ENCODE measurements at places on chromosomes 1 and 21.

DNA sequence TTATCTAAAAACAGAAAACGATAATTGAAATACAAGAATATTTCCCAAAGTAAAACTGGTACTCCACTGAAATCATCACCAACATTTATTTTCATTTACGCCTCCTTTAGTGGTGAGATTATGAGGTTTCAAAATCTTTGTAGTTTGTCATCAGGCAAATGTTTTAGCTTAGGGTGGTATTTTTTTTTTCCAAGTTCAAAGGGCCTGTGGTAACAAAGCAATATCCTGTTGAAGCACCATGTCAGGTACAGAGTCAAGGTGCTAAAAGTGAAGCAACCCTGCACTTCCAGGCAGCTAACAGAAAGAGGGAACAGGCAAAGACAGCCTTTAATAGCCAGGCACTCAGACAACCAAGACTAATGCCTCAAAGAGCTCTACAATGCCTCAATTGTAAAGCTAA is 89.2 kb downstream of the JAK1 start:
- peaks cover 65% of the 10 kb centered on the region for H3K4me1 ChIP-seq
- no peaks in the 10 kb centered on the region for H3K27me3 ChIP-seq
- H3K36me3 ChIP-seq: peaks cover 56% of the 10 kb centered on the region
- peak; percentile 46 for DNase-seq

GRCh38 chr1:94009304-94009703 is 100.1 kb upstream of the GCLM start:
- H3K27me3 ChIP-seq: peaks cover 26% of the 10 kb centered on the region
- no peaks in the 10 kb centered on the region for H3K4me1 ChIP-seq
- no peaks in the 10 kb centered on the region for H3K36me3 ChIP-seq
- DNase-seq: no peak

DNA sequence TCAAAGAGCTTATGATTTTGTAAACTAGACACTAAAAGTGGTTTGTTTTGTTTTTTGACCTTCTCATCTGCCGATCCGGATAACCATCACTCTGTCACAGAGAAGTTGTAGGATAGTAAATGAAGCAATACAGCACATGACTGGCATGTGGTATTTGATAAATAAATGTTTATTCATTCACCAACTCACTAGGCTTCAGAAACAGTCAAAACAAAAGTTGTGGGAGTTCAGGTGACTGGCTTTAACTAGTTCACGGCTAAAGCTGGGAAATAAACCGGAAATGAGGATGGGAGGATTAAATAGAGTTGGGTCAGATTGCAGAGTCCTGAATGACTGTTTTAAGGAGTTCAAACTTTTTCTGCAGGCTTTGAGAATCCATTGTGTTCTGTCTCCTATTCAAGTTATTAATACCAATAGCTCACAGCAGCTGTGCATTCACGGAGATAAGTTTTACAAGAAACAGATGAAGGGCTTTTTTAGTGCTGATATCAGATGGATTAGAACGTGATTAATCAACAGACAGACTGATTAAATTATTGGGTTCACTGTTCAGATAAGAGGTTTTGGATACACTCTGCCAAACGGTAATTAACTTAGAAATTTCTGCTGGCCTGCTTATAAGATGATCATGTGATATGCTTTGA is 463.3 kb downstream of the DPYD start:
- peaks cover 2% of the 10 kb centered on the region for H3K36me3 ChIP-seq
- no peaks in the 10 kb centered on the region for H3K27me3 ChIP-seq
- no peak for DNase-seq

DNA sequence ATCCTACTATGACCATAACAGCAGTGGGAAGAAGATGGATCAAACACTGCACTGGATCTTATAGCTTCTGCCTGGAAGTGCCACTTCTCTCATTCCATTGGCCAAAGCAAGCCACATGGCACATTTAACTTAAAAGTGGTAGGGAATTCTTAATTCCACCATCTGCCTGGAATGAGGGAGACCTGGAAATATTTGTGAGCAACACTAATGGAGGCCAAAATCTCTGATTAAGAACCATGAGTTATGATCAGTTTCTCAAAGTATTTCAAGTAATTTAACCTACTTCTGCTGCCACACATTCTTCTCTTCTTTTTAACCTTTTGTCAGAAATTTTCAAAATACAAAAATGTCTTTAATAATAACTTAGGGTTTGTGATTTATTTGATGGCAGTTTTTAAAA is 154.0 kb upstream of the C1orf87 start:
- no peak overlapping the region for H3K27ac ChIP-seq
- H3K36me3 ChIP-seq: no peaks in the 10 kb centered on the region
- H3K4me1 ChIP-seq: no peaks in the 10 kb centered on the region
- H3K4me3 ChIP-seq: no peak overlapping the region

- peaks cover 17% of the 10 kb centered on the region for H3K36me3 ChIP-seq
- H3K27ac ChIP-seq: no peak overlapping the region
- H3K4me1 ChIP-seq: peaks cover 28% of the 10 kb centered on the region
- H3K4me3 ChIP-seq: peak overlapping the region; percentile 92
- peaks cover 46% of the 10 kb centered on the region for H3K27me3 ChIP-seq
Observed at GRCh38 chr1:156703741-156704140, 1.6 kb downstream of the CRABP2 start.

GRCh38 chr21:46081022-46081861 is 16.7 kb upstream of the COL6A2 start:
- H3K27ac ChIP-seq: no peak overlapping the region
- no peaks in the 10 kb centered on the region for H3K27me3 ChIP-seq
- DNase-seq: no peak
- H3K4me1 ChIP-seq: no peaks in the 10 kb centered on the region

- no peaks in the 10 kb centered on the region for H3K4me1 ChIP-seq
- H3K27me3 ChIP-seq: no peaks in the 10 kb centered on the region
- DNase-seq: no peak
- H3K4me3 ChIP-seq: no peak overlapping the region
- no peak overlapping the region for H3K27ac ChIP-seq
Observed at GRCh38 chr1:81617308-81617967, 183.3 kb upstream of the ADGRL2 start.

GRCh38 chr1:215744419-215744818 is 177.3 kb downstream of the KCTD3 start:
- H3K4me1 ChIP-seq: no peaks in the 10 kb centered on the region
- H3K27me3 ChIP-seq: no peaks in the 10 kb centered on the region
- DNase-seq: no peak
- H3K27ac ChIP-seq: no peak overlapping the region
- H3K36me3 ChIP-seq: no peaks in the 10 kb centered on the region

- no peaks in the 10 kb centered on the region for H3K4me1 ChIP-seq
- no peaks in the 10 kb centered on the region for H3K27me3 ChIP-seq
- H3K27ac ChIP-seq: no peak overlapping the region
- H3K36me3 ChIP-seq: no peaks in the 10 kb centered on the region
- no peak for DNase-seq
- no peak overlapping the region for H3K4me3 ChIP-seq
Observed at GRCh38 chr21:27515676-27516075, 548.8 kb upstream of the ADAMTS5 start.

DNA sequence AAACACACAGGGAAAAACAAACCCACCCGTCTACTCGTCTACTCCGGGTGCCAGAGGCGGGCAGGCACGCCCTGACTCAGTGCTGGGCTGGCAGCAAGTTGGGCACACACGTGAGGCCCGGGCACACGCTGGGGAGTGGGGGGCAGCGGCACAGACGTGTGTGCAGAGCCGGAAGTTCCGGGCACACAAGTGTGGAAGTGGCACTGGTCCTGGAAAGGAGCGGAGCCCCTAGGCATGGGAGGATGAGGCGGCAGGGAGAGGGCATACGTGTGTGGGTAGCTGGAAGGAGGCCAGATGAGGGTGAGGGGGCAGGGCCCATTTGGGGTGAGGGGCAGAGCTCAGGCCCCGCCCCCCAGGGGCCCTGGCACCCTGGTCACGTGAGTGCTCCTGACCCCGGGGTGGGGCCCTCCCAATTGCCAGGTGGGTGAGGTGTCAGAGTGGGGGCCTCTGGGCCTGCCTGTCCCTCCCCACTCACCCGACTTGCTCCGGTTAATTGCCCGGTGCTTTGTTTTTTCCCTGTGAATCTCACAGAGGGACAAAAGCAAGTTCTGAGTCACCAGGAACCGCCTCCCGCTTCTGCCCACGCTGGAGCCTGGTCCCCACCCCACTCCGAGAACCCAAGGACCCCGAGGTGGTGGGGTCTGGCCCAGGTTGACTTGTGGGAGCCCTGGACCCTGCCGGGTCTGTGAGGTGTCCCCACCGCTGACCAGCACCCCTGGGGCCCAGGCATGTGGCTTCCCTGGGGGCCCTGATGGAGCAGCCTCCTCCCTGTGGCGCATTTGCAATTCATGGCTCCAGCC is 104.8 kb upstream of the CASZ1 start:
- DNase-seq: no peak
- no peak overlapping the region for H3K27ac ChIP-seq
- H3K36me3 ChIP-seq: peaks cover 2% of the 10 kb centered on the region
- H3K4me1 ChIP-seq: peaks cover 14% of the 10 kb centered on the region
- H3K4me3 ChIP-seq: no peak overlapping the region

DNA sequence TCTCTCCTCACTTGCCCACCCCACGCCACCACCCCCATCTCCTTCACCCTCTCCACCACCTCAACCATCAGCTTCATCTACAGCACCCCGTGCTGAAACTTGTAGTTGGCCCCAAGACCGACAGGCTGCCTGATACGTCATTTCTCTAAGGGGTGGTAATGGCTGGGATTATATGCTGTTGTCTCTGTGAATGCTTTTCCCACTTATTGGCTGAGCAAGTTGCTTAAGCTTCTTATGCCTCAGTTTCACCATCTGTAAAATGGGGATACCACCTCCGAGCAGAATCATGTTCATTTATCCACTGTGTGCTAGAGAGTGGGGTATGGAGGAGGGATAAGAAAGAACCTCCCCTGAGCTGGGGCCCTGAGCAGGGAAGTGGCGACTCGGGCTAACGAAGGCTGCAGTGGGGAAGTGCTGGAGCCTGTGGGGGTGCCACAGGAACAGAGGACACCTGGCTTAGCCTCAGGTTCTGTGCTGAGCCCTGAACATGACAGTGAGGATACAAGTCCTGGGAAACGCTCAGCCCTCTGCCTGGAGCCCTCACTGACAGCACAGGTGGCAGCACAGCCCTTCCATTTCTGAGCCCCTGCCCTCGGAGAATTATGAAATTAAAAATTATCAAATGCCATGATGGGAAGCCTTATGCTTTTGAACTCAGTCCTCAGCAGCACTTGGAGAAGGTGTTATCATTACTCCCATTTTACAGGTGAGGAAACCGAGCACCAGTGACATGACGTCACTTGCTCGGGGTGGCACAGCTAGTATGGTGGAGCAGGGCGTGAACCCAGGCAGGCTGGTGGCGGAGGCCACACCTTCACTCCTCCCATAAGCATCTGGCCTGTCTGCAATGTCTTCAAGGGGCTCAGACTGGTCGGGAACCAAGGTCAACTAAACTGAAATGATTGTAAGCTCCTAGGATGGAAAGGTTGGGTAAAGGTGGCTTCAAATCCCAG is 2.8 kb downstream of the MATN1 start:
- H3K27ac ChIP-seq: no peak overlapping the region
- no peak for DNase-seq
- no peaks in the 10 kb centered on the region for H3K27me3 ChIP-seq
- peaks cover 23% of the 10 kb centered on the region for H3K4me1 ChIP-seq
- H3K36me3 ChIP-seq: peaks cover 18% of the 10 kb centered on the region

- DNase-seq: no peak
- H3K27ac ChIP-seq: peak overlapping the region; percentile 64
- H3K27me3 ChIP-seq: no peaks in the 10 kb centered on the region
- H3K4me1 ChIP-seq: peaks cover 85% of the 10 kb centered on the region
- no peak overlapping the region for H3K4me3 ChIP-seq
- peaks cover 28% of the 10 kb centered on the region for H3K36me3 ChIP-seq
Observed at GRCh38 chr1:19445417-19446342, 39.7 kb downstream of the CAPZB start.

DNA sequence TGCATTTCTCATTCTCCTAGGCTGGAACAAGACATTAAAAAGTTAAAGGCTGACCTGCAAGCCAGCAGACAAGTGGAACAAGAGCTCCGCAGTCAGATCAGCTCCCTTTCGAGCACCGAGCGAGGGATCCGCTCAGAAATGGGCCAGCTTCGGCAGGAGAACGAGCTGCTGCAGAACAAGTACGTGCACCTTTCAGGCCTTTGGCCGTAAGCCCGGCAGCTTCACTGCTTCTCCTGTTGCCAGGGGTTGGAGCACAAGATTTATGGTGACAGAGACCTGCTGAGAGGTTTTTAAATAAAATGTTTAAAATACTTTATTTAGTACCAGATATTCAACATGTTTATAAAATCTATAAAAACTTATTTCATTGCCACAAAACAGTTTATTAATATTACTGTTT is 53.4 kb downstream of the MACO1 start:
- no peak overlapping the region for H3K4me3 ChIP-seq
- H3K27ac ChIP-seq: no peak overlapping the region
- no peaks in the 10 kb centered on the region for H3K27me3 ChIP-seq
- peaks cover 4% of the 10 kb centered on the region for H3K4me1 ChIP-seq

GRCh38 chr1:243916160-243916559 is 66.1 kb upstream of the AKT3 start:
- no peak for DNase-seq
- no peak overlapping the region for H3K27ac ChIP-seq
- peaks cover 12% of the 10 kb centered on the region for H3K4me1 ChIP-seq
- H3K4me3 ChIP-seq: no peak overlapping the region
- peaks cover 96% of the 10 kb centered on the region for H3K27me3 ChIP-seq

GRCh38 chr1:47243910-47244309 is 11.9 kb upstream of the TAL1 start:
- DNase-seq: no peak
- H3K4me1 ChIP-seq: peaks cover 6% of the 10 kb centered on the region
- no peak overlapping the region for H3K4me3 ChIP-seq
